Activated CD4-positive, alpha-beta T cell treated with anti-CD3 and anti-CD28 coated beads, Interleukin-2, amount 50 U/mL, for 1 hour (primary cell): ENCODE measurements at places on chromosomes 6 and 20.

DNA sequence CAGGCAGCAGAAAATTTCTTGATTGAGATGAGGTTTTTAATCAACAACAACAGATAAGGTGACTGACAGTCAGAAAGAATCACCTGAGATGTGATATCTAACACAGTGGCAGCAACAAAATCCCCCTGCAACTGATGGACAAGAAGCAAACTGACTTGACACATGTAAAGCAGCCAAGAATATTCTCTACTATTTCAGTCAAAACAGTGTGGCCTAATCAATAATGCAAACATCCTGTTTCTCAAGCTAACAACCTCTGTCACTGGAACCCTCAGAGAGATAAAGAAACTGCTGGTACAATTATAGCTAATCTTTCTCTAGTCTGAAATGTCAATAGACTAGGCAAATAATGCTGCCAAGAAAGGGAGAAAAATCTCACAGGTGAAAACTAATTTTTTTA lies 4.6 kb upstream of the CGA start:
- no peak for DNase-seq

- DNase-seq, result no peak
Measured at GRCh38 chr6:1232578-1232977, 79.3 kb upstream of the FOXQ1 start.

DNA sequence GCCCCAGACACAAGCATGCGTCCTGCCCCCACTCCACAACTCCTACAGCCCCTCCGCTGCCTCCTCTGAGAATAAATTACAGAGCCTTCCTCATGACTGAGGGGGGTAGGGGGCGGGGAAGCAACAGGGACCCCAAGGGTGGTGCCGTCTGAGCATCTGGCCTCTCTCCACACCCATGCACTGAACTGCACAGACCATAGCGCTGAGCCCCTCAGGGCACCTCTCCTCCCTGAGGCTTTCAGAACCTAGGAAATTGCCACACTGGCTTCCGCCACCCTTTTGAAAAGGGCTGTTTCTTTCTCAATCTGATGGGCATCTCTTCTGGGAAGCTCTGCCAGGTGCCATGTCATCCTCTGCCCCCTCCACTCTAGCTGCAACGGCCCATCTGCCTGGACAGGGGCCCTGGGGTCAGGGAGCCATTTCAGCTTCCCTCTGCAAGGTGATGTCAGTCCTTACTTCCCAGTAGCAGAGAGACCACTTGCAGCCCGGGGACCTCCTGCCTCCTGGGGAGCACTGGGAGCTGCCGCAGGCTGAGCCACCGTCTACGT lies 2.5 kb downstream of the CST7 start:
- no peak for DNase-seq

- no peak for DNase-seq
Measured at GRCh38 chr6:157486572-157486971, 105.6 kb downstream of the ZDHHC14 start.

DNA sequence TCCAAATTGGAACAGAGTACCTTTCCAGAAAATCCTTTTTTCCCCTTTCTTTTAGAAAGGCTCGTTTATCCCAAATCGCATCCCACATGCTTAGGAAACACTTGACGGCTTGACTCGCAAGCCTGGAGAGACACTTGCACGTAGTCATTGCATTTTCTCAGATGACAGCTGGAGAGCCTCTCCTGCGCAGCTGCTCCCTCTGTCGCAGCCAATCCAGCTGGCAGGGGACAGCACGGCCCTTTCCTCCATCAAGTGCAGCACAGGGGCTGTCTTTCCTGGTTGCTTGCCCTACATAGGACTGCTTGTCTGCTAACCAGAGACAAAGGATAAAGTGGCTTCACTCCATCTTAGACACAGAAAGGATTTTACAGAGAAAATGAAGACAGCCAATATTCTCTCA lies 77.6 kb upstream of the RGS17 start:
- no peak for DNase-seq

GRCh38 chr20:10385850-10386544 lies 48.0 kb downstream of the MKKS start:
- no peak for DNase-seq

DNA sequence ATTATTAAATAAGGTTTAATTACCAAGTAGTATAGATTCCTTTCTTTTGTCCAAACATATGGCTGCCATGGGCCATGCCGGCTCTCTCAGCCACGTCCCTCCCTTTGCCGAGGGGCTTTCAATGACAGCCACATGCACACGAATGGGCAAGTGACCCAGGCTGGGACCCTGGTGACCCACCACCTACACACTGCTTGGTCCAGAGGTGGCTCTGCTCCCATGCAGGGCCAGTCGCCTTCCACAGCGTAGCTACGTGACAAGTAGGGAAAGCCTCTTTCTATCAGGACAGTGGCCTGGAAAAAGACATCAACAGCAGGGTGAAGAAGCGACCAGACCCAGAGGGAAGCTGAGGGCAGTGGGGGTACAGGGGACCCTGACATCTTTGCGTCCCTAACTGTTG lies 152.8 kb upstream of the CST7 start:
- DNase-seq, result no peak
